ENCODE measurements at places on chromosomes 2 and 18. TPM values are rescaled to one million over a fixed set of nuclear protein-coding genes. Genes with fewer than 3 reads are reported as not detected.

ASAP2 gene
- polyA plus RNA-seq: 1.6 TPM

KCNF1 gene
- not detected for polyA plus RNA-seq

UGT1A4 gene
- 446 TPM for polyA plus RNA-seq

RHOB gene
- 207 TPM for polyA plus RNA-seq

COLEC11 gene
- 100 TPM for polyA plus RNA-seq
